ENCODE measurements at places on chromosomes 12 and 14.

DNA sequence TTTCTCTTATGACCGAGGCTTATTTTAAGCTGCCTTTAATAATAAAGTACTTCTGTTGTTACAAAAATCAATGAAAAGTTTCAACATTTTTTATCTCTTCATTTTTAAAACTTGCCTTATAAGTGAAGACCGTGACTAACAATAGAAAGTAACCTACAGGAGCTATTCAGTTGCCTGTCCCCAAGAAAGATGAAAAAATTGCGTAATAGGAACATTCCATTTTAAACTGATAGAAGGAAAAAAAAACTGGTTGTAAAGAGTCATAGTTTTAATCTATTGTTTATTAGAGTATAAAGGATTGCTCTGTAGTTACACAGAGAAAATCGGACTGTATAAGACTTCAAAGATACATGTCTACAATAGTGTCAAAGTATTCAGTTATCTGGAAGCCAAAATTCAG, 83.3 kb downstream of the DAAM1 start:
- no peak for DNase-seq

DNA sequence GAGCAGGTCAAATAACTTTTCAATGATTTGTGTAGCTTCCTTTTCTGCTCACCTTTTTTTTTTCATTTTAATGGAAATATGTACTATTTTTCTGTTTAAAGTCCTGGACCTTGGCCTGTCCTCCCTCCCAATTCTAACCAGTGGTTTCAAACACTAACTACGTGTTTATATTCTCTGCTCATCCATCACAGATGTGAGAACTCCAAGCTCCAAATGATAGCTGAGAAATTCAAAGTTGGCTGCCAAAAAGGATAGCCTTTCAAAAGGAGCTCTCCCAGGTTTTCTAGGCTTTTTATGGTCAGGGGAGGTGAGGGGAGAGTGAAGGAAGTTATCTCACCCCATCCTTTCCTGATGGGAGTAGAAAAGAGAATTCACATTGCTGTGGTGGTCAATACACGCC, 486.0 kb upstream of the TBX3 start:
- no peak for DNase-seq

DNA sequence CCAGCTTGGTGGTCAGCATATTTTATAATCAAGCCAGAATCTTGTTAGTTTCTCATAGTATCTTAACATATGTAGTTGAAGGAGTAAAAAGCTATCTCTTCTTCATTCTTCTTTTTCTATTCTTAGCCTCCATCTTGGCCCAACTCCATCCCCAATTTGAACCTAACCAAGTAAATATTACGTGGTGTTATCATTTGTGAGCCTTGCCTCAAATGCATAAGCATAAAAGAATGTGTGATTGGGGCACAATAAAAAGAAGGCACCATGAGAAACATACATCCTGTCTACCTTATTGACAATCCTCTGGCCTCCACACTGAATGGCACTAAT, 181.4 kb upstream of the BMP4 start:
- DNase-seq, result no peak

DNA sequence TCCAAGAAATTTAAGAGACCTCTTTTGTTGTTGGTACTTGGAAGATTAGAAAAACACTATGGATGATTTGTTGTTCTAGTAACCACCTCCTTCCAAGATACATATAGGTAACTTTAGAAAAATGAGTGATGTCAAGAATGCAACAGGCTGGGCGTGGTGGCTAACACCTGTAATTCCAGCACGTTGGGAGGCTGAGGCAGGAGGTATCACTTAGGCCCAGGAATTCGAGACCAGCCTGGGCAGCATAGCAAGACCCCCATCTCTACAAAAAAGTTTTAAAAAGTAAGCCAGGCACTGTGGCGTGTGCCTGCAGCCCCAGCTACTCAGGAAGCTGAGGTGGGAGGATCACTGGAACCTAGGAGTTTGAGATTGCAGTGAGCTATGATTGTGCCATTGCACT, 97.8 kb downstream of the PCNX1 start:
- no peak for DNase-seq

DNA sequence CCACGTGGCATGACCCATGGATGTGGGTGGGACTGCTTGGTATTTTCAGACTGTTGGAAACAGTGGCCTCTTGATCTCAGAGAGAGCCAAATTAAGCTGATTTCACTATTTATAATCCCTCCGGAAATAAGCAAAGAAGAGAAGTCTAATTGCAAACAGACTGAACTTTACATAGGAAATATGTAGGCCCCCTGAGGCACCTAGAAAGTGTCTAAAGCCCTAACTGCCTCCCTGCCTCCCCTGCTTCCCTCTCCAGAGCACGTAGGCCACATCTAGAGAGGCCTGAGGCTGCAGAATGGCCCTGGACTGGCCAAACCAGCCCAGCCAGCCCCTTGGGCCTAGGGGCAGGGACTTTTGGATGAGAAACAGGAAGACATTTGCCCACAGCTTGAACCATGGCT, 123.8 kb downstream of the ZFP36L1 start:
- no peak for DNase-seq

GRCh38 chr12:123828120-123828519, 66.0 kb downstream of the DNAH10 start:
- no peak for DNase-seq

- DNase-seq, result no peak
These were observed 37.1 kb downstream of the KIAA0586 start for GRCh38 chr14:58464652-58465051.

DNA sequence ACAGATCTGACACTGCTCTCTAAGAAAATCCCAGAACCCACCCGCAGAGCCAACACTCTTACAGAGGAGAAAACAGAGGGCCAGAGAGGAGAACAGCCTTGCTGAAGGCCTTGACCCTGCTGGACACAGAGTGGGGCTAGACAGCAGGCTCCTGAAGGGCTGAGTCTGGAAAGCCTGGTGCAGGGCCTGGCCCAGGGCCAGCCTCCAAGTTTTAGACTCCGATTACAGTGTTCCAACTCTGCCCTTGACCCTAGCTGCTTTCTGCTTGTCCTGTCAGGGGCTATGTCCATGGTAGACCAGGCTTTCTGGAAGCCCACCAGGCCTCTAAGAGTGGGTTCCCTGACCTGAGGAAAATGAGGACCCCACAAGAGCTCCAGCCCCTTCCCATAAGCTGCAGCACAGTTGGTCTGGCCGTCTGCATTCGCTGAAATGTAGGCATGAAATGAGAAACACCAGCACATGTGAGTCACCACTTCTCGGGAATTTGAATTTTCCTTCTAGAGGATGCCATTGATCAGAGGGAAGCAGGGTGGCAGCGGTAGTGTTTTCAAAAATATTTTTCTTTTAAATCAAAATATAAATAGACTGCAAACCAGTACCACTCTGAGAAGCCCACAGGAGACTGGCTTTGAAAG, 154.4 kb downstream of the CALM1 start:
- no peak for DNase-seq

DNA sequence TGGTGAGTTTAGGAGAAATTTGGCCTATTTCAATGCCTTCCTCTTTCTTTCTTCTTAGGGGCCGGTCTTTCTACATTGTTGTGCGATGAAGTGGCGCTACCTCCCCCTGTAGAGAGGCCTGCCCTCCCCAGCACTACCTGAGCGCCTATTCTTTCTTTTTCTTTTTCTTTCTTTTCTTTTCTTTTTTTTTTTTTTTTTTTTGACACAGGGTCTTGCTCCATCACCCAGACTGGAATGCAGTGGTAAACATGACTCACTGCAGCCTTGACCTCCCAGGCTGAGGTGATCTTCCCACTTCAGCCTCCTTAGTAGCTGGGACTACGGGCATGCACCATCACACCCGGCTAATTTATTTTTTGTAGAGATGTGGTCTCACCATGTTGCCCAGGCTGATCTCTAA, 136.1 kb upstream of the MAX start:
- no peak for DNase-seq

- no peak for DNase-seq
These were observed 35.6 kb downstream of the SYNE3 start for GRCh38 chr14:95480887-95481226.

- DNase-seq, result no peak
These were observed 382.7 kb upstream of the FAR2 start for GRCh38 chr12:28766398-28766797.

DNA sequence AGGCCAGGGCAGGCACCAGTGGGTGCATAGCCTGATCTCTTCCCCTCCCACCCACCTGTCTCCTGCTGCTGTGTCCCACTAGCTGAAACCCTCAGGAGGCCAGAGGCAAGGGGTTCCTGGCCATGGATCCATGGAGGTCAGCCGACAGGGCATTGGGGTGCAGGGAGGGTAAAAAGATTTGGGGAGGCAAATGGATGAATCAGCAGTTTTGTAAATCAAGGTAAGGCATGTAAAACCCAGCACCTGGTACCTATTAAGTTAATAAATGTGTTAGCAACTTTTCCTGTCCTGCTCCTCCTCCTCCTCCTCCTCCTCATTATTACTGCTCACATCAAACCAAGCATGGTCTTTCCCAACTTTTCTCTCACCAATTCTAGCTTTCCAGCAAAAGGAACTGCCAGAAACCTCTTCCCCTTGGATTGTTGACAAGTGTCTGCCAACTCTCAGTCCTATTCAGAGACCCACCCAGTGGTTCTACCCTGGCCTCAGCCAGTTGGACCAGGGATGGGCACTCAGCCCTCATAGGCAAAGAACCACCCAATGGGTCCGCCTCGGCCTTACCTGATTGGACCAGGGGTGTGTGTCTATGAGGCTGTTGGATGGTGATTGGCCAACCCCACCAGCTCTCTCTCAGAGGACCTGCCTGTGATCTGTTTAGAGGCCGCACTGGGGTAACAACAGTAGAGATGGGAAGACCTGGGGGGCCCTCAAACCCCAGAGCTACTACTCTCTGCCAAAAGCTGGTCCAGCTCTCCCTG, 155.7 kb upstream of the GSC start:
- no peak for DNase-seq

DNA sequence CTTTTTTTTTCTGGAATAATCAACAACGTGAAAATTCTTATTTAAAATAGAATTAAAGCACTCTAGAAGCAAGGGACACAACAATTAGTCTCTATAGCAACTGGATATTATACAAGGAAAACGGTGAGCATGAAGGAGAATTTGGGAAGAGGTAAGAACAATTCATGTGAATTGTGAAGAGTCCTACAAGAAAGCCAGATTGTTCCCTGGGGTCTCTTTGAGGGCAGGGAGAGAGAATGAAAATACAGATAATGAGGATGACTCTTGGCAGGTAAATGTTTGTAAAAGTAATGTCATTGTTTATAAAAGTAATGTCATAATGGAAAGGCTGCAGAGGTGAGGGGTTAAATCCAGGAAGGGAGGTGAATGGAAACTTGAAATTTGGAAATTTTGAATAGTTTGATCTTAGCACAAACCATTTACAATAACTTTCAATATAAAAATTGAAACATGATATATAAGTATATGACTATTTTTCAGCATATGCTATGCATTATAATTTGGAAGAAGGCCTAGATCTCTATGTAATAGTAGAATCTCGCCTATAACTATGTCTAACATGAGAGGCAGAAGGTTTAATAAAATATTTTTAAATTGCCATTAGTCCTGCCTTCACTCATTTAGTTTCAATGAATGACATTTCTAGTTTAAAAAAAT, 378.8 kb upstream of the DCN start:
- no peak for DNase-seq

DNA sequence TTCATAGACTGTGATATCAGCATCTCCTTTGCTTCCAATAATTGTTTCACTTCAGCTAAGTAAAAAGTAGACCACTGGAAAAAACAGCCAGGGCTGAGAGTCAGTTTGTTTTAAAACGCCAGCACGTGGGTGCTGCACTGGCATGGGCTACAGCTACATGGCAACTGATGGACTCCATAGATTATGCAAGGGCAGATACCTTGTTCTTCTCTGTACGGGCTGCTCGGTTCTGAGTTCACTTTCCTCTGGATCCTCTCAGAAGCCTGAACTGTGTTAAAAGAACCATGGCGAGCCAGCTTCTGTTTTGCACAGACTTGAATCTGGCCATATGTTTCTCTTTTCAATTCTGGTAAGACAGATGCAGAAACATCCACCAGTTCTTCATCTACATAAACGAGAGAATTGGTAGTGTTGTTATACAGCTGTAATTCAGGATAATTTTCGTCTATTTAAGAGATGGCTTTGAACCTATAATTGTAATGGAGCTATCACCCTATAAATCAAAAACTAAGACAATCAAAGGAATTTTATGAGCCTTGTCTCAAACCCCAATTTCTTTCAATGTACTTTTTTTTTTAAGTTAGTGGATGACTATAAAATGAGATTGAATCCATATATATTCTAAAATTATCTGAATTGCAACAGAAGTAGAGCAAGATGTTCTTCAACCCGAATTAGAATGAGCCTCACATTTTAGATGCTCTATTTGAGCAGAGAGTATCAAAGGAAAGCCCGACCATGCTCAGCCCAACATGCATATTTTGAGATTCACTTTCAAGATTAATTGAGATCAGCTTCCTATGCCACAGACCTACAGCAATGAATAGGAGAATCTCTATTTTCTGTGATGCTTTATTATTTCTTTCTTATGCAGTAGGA, 31.5 kb downstream of the E2F7 start:
- DNase-seq, result no peak

- no peak for DNase-seq
These were observed 20.2 kb upstream of the GALNT9 start for GRCh38 chr12:132349501-132350131.

- DNase-seq, result no peak
These were observed 80.2 kb upstream of the GPHB5 start for GRCh38 chr14:63398952-63399351.

- DNase-seq, result no peak
These were observed 207.2 kb upstream of the BCL2L14 start for GRCh38 chr12:11863478-11863906.

GRCh38 chr12:65156366-65156841, 13.0 kb upstream of the LEMD3 start:
- peak; percentile 54 for DNase-seq

- DNase-seq, result no peak
These were observed 67.0 kb downstream of the ANKRD9 start for GRCh38 chr14:102442241-102443211.

DNA sequence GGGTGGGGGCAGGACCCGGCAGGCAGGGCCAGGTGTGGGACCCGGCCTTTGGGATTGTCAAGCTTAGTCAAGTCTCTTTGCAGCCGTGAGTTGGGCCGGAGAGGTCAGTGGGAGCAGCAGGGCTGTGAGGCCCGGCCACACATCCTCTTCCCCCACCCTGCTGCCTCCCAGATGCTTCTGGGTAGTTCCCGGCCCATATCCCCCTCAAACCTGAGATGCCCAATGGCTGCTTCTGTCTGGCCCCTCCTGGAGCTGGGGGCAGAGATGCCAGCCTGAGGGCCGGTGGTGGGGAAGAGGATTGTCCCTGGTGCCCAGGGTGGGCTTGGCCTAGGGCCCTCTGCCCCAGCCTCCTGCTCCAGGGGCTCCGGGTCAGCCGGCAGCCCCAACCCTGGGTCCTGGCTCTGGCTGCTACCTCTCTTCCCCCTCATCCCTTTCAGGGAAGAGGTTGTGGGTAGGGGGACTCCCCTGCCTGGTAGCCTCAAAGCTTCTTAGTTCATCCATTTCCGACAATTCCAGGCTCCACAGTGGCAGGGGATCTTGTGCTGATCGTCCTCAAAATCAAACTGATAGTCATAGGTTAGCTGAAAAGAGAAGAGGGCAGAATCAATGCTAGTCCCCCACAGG, 2.8 kb upstream of the PRKAG1 start:
- no peak for DNase-seq
